ENCODE measurements at places on chromosomes 7 and 10. TPM values are rescaled to one million over a fixed set of nuclear protein-coding genes. Genes with fewer than 3 reads are reported as not detected.

The TBX20 gene
- total RNA-seq: not detected

The DYNC1I1 gene
- total RNA-seq: 8.3 TPM

The HMX3 gene
- total RNA-seq: not detected

The SPDYE1 gene
- not detected for total RNA-seq

The MRLN gene
- 67.7 TPM for total RNA-seq

The ABCA13 gene
- 0.03 TPM for total RNA-seq

The KNDC1 gene
- 0.13 TPM for total RNA-seq

The SLC18A3 gene
- not detected for total RNA-seq

The GFRA1 gene
- total RNA-seq: 34.2 TPM

The RELN gene
- total RNA-seq: 0.39 TPM

The GJD4 gene
- not detected for total RNA-seq

The SLC16A9 gene
- total RNA-seq: 1.3 TPM

The CYP2C8 gene
- 0.78 TPM for total RNA-seq

The GBX1 gene
- total RNA-seq: not detected

The SPDYE2 gene
- total RNA-seq: not detected

The DLG5 gene
- 51.2 TPM for total RNA-seq
